CD8-positive, alpha-beta memory T cell (primary cell): ENCODE measurements at places on chromosomes 4 and X. TPM values are rescaled to one million over a fixed set of nuclear protein-coding genes. Genes with fewer than 3 reads are reported as not detected.

The PCDH18 gene
- not detected for total RNA-seq

The SATL1 gene
- not detected for total RNA-seq

The ARHGAP24 gene
- not detected for total RNA-seq

The NDNF gene
- total RNA-seq, result 0.13 TPM

The EGF gene
- not detected for total RNA-seq

The AFM gene
- total RNA-seq, result not detected

The SULT1E1 gene
- total RNA-seq, result not detected

The WDR17 gene
- 1.0 TPM for total RNA-seq

The IKBKG gene
- 35.4 TPM for total RNA-seq

The OPHN1 gene
- 0.20 TPM for total RNA-seq

The TLR3 gene
- 0.33 TPM for total RNA-seq

The METTL14 gene
- total RNA-seq, result 46.8 TPM

The TXK gene
- 6.4 TPM for total RNA-seq

The CTPS2 gene
- 5.7 TPM for total RNA-seq

The KANTR gene
- 4.6 TPM for total RNA-seq
